ENCODE measurements at places on chromosomes 13 and 19. TPM values are rescaled to one million over a fixed set of nuclear protein-coding genes. Genes with fewer than 3 reads are reported as not detected.
A peak's percentile ranks its signal among the peaks of the same experiment; 100 is the strongest.

DNA sequence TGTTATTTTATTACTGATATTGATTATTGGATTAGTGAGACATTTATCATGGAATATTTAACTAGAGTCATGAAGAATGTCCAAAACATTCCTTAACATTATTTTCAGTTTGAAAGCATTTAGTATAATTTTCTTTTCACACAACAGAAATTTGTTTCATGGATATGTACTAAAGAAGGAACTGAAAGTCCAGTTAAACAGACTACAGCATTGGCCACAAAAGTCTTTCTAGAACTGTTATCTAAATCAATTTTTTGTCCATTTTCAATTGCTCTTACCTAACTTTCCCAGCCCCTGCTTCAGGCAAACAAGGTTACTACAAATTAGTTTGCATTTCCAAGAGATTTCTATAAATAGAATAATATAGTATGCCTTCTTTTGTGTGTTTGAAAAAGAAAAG, 1018.0 kb upstream of the PCDH20 start:
- no peak for DNase-seq

DNA sequence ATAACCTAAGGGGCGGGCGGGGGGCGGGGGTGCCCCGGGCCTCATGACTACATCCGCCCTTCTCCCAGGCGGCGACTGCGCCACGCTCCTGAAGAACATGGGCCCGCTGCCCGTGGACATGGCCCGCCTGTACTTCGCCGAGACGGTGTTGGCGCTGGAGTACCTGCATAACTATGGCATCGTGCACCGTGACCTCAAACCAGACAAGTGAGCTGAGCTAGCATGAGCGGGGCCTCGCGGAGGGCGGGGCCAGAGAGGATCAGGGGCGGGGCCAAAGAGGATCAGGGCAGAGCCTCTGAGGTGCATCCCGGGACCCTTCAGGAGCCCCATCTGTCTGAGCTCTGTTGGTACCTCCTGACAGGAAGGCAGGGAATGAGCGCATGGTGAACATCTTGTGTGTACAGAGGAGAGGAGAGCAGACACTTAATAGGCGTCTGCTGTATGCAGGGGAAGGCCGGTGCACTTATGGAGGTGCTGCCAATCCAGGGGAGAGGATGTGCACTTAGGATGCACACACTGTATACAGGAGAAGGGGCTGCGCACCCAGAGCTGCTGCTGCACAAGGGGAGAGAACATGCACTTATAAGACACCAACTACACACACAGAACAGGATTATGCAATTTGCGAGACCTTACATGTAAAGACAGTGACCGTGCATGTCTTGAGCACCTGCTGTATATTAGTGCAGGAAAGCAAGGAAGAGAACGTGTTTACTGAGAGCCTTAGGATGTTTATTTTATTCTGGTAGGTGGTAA, 20.9 kb upstream of the PIK3R2 start:
- DNase-seq = no peak

DNA sequence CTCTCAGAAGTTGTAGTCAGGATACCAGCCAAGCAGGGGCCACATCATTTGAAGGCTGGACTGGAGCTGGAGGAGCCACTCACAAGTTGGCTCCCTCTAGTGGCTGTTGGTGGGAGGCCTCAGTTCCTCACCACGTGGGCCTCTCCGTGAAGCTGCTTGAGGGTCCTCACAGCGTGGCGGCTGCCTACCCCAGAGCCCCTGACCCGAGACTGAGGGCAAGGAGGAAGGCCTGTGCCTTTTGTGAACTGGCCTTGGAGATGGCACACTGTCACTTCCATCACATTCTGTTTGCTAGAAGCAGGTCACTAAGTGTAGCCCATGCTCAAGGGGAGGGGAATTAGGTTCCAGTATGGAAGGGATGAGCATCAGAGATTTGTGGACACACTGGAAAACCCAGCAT, 14.6 kb downstream of the GNA11 start:
- peak; percentile 50 for DNase-seq

DNA sequence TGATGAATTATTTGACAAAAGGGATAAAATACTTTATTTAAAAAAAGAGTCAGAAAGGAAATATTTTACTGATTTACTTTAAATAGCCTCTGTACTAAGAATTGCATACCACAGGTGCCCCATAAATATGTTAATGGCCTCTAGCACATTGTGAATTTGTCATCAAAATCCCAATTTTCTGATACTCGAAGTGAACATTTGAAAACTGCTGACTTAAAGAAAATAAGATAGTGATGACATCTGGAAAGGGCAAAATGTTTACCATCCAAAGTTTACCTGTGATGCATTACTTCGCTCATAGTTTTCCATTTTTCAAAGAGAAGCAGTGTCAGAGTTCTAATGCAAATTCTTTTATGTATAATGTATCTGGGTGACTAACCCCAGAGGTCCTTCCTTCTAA, 455.4 kb downstream of the KLF5 start:
- DNase-seq = no peak

- DNase-seq = no peak
Measured at GRCh38 chr13:113400621-113401451, 36.9 kb upstream of the GRTP1 start.

Gene PDE4C
- total RNA-seq = 0.18 TPM

DNA sequence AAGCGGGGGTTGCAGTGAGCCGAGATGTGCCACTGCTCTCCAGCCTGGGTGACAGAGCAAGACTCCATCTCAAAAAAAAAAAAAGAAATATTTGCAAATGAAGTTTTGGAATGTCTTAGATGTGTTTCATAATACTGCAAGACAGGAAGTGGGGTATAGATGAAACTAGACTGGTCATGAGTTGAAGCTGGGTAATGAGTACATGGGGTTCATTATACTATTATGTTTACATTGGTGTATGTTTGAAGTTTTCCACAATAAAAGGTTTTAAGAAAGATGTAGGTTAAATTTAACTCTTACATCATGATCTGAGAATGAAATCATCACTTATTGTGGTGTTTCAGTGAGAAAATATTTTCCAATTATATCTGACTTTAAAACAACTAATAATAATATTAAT, 19.0 kb downstream of the FNDC3A start:
- DNase-seq = peak; percentile 68

Gene CGB2
- not detected for total RNA-seq

DNA sequence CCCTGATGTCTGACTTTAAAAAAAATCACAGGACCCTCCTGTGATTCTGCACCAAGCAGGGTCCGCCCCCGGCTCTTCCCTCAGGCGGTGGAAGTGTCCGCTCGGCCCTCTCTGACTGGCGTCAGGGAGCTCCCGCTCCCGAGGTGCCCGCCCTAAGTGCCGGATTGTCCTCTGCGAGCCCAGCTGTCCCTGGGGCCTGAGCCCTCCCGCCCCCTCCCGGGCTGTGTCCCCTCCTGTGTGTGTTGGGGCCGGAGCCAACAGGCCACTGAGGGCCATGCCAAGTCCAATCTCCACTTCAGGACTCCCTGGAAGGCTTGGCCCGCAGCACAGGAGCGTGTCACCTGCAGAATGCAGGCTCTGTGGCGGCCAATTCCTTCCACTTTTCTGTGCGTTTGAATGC, 25.4 kb downstream of the MAP2K2 start:
- no peak for DNase-seq

DNA sequence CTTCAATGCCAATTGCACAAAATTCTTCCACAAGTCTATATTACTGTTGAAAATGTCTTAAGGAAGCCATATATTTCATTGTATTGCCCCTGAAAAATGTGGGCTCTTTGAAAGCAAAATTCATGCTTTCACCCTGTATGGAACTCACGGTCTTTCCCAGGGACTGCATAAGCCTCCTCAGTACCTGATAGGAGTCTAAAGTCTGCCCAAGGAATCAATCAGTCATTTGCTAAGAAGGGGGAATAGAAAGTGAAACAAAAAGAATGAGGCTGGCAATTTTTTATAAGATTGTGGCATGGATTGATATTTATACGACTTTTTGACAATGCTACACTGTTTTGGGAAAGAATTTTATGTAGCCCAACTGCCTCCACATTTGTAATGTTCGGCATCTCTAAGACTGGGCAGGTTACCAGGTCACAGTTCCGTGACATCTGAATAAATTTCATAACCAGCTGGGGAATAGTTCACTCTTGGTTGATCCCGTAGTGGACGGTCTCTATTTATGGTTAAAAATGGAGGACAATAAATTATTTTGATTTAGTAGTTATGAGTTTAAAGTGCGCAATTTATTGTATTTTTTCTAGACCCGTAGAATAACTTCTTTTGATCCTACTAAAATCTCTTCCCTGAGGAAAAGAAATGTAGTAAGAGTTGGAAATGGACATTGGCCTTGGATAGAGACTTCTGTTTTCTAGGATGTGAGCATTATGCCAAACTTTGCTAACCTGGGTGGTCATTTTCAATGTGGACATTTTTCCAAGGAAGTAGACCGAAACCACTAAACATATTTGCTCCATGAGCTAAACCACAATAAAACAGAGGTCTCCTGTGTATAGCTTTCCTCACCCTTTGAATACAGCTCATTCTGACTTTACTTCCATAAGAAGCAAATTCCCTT, 1585.4 kb downstream of the EFNB2 start:
- no peak for DNase-seq

DNA sequence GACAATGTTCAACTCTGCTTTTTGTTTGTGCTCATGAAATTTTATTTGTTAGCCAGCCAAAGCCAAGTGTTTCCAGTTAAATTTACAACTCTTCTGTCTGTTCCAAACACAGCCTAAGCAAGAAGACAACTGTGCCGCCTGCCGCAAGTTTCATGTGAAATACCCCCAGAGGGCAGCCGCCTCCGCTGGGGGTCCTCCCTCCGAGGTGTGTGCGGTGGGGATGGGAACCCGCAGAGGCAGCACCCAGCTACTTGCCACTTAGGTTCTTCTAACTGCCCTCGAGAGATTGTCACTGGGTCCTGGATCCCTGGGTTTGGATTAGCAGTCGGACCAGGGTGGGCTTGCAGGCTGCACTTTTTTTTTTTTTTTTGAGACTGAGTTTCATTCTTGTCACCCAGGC, 28.5 kb downstream of the ATP11A start:
- DNase-seq = no peak

Gene MEDAG
- 0.36 TPM for total RNA-seq

DNA sequence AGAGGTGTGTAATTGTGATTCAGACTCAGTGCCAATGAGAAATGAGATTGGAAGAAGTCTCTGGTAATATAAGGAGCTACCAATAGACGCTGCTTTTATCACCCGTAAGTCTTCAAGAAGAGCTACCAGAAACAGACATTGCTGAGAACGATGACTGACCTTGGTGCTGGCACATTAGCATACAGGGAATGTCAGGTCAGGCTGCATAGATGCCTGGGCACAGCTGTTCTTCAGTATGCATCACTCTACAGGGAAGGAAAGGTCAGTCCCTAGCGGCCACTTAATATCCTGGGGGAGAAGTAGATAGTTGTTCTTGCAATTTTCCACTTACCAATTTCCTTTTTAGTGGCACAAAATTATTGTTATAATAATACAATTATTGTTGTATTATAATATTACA, 380.4 kb downstream of the PCDH9 start:
- no peak for DNase-seq

- DNase-seq = no peak
Measured at GRCh38 chr13:98889419-98890085, 88.3 kb downstream of the DOCK9 start.

- no peak for DNase-seq
Measured at GRCh38 chr13:100738176-100738855, 63.7 kb upstream of the TMTC4 start.

- DNase-seq = no peak
Measured at GRCh38 chr13:30465343-30465592, 468 bp downstream of the HMGB1 start.

Gene TIMM50
- 52.0 TPM for total RNA-seq

Gene PSG4
- 87.5 TPM for total RNA-seq

Gene CASP14
- not detected for total RNA-seq

Gene MCEMP1
- total RNA-seq = not detected

DNA sequence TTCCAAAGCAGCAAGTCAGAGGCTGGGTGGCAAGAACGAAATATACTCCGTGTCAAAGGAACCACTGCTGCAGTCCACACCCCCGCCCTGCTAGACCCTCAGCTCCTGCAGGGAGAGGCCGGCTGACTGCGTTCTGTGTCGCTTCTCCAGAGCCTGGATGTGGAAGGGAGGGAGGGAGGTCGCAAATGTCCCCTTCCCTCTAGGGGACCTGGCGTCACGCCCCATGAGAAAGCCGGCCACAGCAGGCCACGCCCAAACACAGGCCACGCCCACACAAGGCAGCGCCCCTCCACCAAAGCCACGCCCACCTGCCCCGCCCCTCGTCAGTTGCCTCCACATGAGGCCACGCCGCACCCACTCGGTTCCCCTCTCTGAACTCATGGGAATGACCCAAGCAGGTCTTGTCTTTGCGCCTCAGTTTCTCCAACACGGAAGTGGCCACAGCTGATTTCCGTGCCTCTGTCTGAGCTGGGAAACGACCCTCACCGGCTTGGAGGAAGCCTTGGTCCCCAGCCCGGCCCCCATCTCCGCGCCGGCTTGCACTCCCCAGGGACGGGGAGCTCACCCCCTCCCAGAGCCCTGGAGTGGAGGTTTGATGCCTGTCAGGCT, 38.4 kb upstream of the TCF3 start:
- DNase-seq = no peak

DNA sequence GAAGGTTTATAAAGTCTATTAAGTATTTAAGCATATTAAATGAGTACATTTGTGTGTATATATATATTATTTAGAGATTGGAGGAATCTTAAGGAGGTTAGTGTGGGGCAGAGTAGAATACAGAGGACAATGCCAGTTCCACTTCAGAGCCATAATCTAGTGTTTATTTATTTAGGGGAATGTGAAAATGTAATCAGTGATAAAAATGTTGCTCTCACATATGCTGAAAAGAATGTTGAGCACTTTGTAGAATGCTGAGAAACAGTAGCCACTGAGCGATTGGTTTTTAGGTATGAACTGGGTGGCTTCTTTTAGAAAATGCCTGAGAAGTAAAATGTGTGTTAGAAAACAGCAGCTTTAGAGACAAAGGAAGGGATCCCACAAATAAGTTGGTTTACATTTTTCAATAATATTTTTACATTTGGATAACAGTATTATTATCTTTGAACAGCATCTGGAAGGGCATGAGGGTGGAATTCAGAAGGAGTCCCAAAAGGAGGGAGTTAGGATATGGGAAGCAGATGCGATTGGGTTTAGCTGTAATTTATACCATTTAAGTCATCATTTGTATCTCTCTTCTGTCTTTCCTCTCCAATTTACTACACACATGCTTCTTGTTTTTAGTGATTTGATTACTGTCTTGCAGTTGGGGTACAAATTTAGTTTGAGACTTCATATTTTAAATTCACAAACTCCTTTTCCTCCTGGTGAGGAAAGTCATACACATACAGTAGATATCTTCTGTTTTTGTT, 68.6 kb downstream of the NDFIP2 start:
- DNase-seq = peak; percentile 38

- no peak for DNase-seq
Measured at GRCh38 chr13:87295636-87296035, 375.5 kb upstream of the SLITRK5 start.

DNA sequence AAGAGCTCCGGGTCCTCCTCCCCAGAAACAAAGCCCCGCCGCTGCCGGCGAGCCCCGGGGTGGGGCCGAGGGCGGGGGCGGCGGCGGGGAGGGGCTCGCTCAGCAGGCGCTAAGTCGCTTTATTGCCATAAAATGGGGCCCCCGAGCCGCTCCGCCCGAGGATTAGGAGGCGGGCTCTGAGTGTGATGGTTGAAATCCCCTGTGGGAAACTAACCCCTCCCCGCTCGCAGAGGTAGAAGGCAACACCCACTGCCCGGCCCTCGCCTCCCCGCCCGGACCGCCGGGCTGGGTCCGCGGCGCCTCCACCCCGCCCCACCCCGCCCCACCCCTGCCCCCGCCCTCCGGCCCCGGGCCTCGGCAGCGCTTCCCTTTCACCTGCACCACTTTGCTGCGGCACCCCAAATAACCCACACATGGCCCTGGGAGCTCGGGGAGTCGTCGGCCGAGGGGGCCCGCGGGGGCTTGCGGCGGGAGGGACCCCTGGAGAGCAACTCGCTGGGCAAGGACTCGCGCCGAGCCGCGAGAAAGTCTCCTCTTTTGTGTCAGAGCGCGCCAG, at the start of gene KLF12:
Gene KLF12, minus strand, starts transcription at position 184 of the 556 bp plus-strand sequence.
- DNase-seq = peak; percentile 94
